Gastroesophageal sphincter (tissue), 4 donors: ENCODE measurements at places on chromosomes 7 and 10.

GRCh38 chr7:101860316-101861217 is 43.1 kb downstream of the CUX1 start:
- ATAC-seq, result no peak

GRCh38 chr10:8438603-8439002 is 384.1 kb downstream of the GATA3 start:
- no peak for ATAC-seq

DNA sequence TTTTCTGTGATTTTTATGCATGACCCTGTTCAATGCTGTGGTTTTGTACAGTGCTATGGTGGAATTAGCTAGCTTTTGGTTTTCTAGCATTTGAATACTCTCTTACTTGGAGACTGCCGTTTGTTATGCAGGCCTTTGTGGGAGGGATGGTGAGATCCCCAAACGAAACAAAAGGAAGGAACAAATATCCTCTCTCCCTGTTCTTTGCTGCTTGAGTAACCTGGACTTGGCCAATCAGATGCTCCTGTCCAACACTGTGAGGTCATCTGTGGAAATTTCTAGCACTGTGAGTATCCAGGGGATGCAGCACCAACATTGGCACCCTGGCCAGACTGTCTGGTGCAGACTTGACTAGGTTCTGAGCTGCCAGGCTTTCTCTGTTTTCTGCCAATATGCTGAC is 314.4 kb downstream of the ANKRD30A start:
- ATAC-seq, result no peak

GRCh38 chr7:92417913-92418312 is 29.4 kb upstream of the GATAD1 start:
- ATAC-seq, result no peak

GRCh38 chr10:121833387-121833786 is 94.4 kb downstream of the ATE1 start:
- no peak for ATAC-seq

DNA sequence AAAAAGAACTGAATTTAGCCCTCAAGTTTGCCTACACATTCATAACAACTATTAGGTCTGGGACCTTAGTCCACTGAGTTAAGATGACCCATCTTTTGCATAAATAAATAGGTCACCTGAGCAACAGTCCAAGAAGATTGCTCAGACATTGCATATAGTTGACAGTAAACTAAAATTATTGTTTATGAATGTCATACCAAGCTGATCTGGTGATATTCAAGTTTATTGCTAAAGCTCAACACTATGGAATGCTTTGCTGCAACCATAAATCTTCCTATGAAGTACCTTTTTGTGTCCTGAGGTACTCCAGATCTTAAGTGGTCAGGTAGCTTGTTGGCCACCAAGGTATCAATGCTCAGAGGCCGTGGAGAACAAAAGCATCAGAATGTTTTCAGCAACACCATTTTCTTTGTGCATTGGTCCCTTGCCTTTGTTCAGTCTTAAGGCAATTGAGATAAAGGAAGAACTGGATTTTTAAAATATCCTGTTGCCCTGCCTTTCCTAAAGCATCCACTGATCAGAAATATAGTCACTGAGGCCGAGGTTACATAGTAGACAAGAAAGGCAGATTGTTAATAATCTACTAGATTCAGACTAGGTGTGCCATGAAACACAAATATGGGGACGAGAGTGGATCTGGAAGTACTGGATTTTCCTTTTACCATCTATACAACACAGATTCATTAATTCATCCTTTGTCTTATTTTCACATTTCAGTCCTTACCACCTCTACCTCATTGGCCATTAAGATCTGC is 321.3 kb downstream of the PTEN start:
- no peak for ATAC-seq

GRCh38 chr7:79410345-79410744 is 43.1 kb downstream of the MAGI2 start:
- no peak for ATAC-seq

- peak; percentile 34 for ATAC-seq
Observed at GRCh38 chr10:35451151-35452016, 115.1 kb downstream of the CCNY start.

- no peak for ATAC-seq
Observed at GRCh38 chr10:43781480-43782361, 133.0 kb upstream of the ZNF32 start.

DNA sequence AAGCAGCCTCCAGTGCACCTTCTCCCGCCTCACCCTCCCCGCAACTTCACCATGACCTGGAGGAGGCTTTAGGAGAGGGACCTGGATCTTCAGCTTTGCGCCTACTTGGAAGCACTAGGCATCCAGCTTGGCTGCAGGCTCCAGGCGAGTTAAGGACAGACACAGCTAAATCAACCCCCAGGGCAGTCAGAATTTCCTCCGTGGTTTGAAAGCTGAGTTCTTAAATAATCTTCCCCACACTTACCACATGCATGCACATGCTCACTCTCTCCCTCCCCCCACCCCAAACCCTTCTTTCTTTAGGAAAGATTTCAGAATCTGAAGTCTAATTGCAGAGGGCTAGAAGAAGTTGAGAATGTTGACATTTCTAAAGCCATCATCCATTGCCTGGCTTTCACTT is 36.7 kb upstream of the LRRC4 start:
- ATAC-seq, result no peak
